ENCODE measurements at places on chromosomes 1 and 21.

DNA sequence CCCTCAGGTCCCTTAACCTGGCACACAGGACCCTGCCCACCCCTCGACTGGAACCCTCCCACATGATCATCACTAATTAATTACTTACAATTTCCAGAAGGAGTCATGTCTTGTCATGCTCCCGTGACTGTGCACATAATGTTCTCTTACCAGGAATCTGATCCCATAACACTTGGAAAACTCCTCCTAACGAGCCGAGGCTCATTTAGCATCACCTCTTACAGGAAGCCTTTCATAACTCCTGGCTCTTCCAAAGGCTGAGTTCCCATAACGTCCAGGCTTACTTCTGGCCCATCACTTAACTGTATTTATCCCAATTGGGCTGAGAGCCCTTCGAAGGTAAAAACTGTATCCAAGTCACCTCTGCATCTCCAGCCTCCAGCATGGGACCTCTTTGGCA, 147.9 kb upstream of the JUN start:
- DNase-seq = no peak

DNA sequence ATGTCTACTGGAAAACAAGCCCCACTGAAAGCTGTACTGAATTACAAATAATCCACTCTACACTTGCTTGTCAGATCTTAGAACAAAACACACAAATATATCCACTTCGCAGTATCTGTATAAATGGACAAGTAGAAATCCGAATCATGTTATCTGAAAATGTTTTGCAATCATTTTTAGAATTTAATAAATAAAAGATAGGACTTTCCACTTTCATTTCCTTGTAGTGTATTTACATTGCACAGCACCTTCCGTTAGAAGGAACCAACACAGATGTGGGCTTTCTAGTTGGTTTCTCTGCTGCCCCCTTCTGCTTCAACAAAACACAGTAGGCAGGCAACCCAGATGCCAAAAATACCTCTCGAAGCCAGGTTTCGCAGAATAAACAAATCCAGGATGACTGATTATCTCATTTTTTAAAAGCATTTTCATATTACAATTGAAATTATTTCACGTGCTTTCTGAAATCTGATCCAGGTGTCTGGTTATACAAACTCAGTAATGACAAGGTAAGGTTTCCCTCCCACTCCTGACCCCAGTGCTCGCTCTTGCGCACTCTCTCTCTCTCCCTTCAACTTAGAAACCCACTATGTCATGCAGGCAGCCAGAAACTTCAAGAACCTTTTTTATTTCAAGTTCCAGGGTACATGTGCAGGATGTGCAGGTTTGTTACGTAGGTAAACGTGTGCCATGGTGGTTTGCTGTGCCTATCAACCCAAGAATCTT, 389.9 kb downstream of the SMYD3 start:
- DNase-seq = peak; percentile 76

DNA sequence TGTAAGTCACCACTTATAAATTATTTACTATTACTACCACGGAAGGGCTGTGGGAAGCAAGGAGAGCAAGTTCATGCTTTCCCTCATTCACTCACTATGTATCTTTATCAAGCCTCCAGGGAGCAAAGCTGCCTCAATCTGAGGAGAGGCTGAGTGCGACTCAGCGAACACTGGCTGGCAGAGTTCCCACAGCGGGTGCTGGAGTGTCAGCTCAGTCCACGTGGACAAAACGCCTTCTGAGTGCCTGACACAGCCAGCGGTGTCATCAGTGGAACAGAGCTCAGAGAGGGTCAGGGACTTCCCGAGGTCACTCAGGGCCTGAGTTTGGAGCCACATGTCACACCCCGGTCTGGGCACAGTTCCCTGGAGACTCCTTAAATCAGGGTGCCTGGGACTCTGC, 16.9 kb downstream of the MATN1 start:
- DNase-seq = no peak

GRCh38 chr1:111592389-111593361, 26.9 kb upstream of the RAP1A start:
- DNase-seq = peak; percentile 10

GRCh38 chr1:84912726-84913554, 19.9 kb upstream of the LPAR3 start:
- no peak for DNase-seq

DNA sequence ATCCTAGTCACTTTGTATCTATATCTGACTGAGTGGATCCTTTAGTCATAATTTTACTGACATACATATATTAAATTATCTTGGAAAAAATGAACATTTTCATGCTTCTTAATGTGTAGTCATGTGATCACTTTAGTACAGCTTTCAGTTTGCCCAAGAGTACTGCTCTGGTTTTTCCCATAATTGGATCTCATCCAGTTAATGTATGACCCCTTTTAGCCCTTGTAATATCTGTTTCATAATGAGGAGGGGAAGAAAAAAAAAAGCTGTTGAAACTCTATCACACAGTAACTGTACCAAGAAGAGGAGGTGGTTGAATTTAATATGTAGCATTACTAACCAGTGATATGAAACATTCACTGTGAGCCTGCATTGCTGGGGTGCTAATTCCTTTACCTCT, 328.7 kb downstream of the PTPRC start:
- no peak for DNase-seq

DNA sequence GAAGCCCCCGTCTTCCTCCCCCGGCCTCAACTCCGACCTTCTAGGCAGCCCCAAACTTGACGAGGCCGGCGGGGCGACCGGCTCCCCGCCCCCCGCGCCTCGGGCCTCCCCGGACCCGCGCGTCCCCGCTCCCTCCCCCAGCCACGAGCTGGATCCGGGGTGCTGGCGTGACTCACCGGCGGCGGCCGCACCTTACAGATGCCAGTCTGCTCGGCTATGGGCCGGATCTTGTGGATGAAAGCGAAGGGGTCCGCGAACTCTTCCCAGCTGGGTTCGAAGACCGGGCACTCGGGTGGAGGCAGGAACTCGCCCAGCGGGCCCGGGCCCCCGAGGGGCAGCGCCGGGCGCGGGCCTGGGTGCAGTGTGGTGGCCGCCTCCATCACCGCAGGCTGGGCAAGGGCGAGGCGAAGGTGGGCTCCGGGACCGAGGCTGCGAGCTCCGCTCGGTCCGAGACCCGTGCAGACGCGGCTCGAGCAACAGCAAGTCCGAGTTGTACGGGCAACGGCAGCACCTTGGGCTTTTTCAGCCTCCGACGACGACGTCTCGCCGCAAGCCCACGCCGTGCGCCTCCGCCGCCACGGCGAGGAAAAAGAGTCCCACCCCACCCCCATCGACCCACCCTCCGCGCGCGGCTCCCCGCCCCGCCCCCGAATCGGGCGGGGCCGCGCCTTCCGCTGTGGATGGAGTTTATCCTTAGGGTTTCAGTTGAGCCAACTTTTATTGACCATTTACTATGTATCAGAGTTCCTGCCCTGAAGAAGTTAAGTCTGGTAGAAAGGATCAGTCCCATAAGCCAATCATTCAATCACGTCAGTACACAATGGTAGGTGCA, at the start of gene KDM5B:
Gene KDM5B (minus strand): TSS at position 496 of the 832 bp plus-strand sequence. CDS start 116 bp downstream, at position 380.
- DNase-seq = peak; percentile 55

DNA sequence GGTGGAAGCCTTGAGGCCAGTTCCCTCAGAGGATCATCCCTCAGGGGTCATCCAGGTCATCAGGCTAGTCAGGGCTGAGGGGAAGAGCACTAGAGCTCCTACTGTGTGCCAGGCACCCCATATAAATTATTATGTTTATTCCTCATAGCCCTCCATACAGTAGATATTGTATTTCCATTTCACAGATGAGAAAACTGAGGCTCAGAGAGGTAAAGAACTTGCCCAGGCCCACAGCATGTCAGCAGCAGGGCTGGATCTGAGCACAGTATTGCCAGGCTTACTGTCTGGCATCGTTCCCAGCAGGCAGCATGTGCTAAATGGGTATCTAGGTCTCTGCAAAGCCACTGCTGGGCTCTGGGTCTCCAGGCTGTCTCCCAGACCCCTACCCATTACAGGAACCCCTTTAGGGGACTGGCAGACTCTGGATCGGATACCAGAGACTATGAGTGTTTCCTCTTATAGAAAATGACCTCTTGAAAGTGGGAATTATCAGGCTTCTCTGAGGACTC, 153.3 kb downstream of the PTPRU start:
- no peak for DNase-seq

DNA sequence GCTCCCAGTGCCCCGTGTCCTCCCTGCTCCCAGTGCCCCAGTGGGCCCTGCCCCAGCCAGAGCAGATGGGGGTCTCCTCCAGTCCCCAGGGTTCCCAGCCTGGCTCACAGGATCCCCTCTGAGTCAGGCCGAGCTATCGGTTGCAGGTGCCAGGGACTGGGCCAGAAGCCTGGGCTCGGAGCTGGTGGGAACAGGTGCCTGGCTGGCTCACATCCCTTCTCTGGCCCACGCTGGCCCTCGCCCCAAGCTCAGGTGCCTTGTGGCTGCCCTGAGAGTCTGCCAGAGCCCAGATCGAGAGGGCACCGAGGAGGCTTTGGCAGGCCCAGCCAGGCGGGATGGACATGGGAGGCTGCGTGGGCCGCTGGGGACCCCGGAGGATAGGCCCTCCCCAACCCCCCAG, 18.9 kb downstream of the PLCH2 start:
- DNase-seq = no peak

GRCh38 chr1:26094677-26095383, 16.8 kb upstream of the PDIK1L start:
- DNase-seq = no peak

DNA sequence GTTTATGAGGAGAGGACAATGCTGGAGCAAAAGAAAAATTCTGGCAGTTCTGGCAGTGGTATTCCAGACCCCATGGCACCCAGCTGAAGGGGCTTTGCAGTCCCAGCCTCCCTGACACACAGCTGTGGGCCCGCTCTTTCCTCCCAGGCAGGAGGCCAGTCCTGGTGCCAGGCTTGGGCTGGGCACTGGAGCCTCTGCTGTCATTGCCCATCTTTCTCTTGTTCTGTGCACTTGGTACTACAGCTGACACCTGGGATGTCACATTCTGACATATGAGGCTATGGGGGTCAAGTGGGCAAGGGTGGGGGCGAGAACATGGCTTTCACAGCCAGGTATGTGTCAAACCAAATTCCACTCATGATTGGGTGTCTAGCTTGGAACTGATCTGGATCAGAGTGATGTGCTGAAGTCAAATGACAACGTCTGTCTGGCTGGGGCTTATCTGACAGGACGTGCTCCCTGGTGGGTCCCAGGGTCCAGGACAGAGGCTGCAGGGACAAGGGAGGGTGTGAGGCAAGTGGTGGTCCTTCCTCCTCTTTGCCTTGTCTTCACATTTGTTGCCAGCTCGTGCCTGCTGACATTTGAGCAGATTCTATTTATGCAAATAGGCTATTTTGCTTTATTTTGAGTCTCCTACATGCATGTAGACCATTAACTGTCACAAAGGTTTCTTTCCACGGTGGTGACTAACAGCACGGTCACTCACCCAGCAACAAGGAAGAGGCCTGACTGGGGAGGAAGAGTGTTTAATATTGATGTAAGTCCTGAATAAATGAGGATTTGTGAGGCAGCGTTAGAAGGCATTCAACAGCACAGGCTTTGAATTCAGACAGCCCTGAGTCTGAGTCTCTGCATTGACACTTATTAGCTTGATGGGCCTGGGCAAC, 336.3 kb downstream of the PBX1 start:
- no peak for DNase-seq

DNA sequence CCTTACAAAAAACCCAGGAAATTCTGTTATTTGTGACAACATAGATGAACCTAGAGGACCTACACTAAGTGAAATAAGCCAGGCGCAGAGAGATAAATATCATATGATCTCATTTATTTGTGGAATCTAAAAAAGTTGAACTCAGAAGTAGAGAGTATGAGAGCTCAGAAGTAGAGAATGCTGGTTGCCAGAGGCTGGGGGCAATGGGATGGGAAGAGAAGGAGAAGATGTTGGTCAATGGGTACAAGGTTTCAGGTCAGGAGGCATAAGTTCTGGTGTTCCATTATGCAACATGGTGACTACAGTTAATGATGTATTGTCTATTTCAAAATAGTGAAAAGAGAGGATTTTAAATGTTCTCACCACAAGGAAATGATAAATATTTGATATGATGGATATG, 259.1 kb upstream of the POU3F1 start:
- DNase-seq = no peak

GRCh38 chr1:226365831-226366231, 42.1 kb downstream of the PARP1 start:
- no peak for DNase-seq

DNA sequence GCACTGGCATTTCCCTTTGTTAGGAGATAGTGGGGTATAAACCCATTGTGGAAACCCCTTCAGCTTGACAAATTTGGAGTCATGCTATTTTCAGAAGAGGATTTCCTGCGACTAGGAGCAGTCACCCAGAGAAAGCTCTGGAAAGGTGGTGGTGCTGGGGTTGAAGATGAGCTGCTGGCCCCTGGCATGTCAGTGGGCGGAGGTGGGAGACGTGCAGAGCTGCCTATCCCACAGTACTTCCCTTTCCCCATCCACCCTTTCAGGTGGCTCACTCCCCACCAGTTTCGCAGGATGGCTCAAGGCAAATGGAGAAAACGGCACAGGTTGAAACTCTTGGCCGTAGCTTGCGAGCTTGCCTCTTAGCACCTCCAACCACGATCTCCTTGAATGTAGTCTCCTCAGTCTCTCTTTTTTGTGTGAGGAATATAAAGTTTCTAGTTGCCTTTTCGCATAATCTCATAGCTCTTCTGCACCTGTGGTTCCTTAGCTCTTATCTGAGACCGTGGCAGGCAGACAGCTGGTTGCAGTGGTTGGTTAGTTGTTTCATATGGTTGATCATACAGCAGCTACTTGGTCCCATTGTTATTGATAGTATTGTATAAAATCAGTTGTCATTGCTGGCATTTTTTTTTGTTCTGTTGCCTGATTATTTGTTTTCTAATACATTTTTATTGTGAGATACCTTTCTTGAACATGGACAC, 48.2 kb downstream of the ADARB1 start:
- DNase-seq = no peak

- no peak for DNase-seq
Observed at GRCh38 chr1:195141294-195141693, 1466.9 kb downstream of the KCNT2 start.

DNA sequence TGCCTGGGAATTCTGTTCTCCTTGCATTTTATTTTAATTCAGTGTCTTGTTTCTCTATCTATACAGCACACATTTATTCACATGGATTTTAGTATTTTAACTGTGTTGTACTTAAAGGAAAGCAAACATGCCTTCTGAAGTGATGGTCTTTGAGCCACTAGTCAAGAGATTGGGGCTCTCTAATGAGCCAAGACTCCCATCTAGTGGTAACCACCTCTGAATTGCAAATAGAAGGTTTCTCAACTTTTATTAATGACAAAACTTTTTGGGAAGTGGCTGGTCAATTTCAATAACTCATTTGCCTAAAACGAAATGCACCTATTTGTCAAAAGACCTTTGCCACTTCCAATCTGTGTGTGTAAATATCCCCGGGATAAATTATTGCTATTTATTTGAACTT, 199.6 kb downstream of the LTN1 start:
- no peak for DNase-seq

GRCh38 chr1:35603941-35604340, 30.8 kb downstream of the TFAP2E start:
- DNase-seq = no peak

GRCh38 chr1:78549891-78550290, 59.1 kb downstream of the PTGFR start:
- DNase-seq = no peak

- no peak for DNase-seq
Observed at GRCh38 chr1:166307261-166308188, 140.7 kb upstream of the FAM78B start.

- no peak for DNase-seq
Observed at GRCh38 chr1:84121360-84121759, 22.7 kb upstream of the PRKACB start.

All from bone marrow (tissue), 2 donors.